ENCODE measurements at places on chromosomes 11 and 22.

GRCh38 chr11:13782390-13783075, 114.1 kb downstream of the FAR1 start:
- no peak for DNase-seq

GRCh38 chr11:105104292-105104691, 35.3 kb downstream of the CARD18 start:
- no peak for DNase-seq

DNA sequence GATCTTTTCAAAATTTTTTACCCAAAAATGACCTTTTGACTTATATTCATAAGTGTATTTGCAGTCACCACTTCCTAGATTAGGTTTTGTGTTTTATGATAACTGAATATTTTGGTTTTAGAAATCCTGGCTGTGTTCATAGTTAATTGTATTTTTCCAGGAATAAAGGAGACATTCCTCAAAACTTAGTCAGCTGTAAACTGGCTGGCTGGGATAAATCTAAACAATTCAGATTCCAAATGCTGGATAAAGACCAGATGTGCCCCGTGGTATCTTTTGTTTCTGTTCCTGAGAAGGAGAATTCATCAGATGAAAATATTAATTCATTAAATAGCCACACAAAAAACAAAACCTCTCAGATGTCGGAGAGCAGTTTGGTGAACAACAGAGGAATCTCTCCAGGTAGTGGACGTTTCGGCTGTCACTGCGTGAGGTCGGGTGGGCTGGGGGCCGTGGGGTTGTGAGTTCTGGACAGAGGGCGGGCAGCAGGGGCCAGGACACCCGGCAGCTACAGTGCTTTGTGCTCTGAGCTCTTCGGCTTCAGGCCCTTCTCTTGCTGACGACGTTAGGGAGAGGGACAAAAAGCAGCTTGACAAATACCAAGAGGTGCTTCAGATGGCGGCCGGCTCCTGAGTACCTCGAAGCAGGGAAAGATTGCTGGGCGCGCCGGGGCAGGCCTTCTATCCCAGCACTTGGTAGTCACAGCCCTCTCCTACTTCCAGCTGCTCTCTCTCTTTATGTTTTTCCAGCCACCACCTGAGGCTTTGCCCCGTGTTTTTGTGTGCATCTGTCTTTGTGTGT, 24.6 kb downstream of the MOV10L1 start:
- no peak for DNase-seq

DNA sequence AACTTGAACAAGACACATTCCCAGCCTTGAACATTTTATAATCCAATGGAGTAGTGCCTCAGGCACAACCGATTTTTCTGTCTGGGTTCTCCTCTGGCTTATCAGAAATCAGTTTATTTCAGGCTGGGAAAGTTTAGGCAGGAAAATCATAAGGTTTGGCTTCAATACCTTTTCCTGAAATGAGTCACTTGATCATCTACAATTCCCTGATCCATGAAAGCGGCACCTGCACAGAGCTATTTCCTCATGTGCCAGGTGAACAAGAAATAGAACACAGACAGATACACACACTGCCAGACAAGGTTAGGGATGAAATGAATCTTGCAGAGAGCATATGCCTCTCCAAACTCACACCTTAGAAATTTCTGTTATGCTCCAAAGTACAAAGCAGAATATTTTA, 106.7 kb upstream of the OR9G4 start:
- no peak for DNase-seq

DNA sequence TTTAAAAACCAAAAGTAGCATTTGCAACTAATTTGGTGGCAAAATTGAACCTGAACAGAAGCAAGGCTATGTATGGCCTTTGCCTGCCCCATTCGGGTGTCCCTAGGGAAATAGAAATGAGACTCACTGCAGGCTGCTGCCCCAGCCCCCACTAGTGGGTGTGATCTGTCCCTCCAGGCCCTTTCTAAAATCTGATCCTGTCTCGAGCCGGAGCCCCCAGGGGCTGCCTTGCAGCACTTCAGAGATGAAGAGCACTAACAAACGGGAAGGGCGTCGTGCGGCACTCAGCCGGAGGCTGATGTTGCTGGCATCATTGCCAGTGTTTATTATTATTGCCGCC, 43.2 kb downstream of the CD82 start:
- DNase-seq, result no peak

- DNase-seq, result no peak
These were observed 292.2 kb downstream of the INSC start for GRCh38 chr11:15406851-15407351.

- no peak for DNase-seq
These were observed 41.4 kb downstream of the PPFIBP2 start for GRCh38 chr11:7555052-7555699.

DNA sequence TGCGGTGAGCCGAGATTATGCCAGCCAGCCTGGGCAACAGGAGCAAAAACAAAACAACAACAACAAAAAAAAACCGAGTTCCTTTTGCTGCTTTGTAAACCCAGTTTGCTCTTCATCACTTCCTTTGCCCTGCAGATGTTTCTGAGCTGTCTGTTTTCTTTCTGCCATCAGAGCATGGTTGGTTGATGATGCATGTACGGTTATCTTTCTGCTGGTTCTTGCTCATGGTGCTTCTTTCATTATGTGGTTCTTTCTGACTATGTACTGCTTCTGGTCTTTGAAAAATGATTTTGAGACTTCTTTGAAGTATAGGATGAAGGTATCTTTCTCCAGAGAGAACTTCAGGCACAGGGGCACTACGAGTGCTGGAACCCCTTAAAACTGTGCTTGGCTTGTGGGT, 13.2 kb downstream of the TANGO2 start:
- no peak for DNase-seq

DNA sequence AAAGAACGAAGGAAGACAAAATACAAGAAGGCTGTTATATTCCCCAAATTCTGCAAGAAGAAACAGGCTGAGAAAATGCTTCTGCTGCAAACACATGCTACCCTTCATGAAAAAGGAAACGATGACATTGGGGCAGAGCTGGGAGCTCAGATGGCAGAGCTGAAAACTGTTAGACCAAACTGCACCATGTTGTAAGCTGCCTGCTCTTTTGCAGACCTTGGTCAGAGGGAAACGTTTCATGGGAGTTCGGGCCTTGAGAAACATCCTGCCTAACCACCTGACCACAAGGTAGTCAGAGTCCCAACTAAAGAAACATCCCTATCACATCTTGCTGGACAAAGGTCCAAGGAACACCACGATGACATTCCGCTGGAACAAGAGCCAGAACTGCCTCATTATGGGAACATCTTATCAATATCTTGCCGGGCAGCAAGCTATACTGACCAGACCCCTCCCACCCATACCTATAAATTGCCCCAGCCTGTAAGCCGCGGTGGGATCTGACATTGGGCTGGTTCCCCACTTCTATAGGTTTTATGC, 110.7 kb upstream of the CTSC start:
- DNase-seq, result no peak

GRCh38 chr11:80390505-80390904, 949.7 kb upstream of the TENM4 start:
- no peak for DNase-seq

GRCh38 chr11:9001736-9002135, 2.1 kb downstream of the NRIP3 start:
- DNase-seq, result no peak

- peak; percentile 51 for DNase-seq
These were observed 6.4 kb downstream of the FADS2 start for GRCh38 chr11:61834278-61835048.

- no peak for DNase-seq
These were observed 10.7 kb downstream of the CBX6 start for GRCh38 chr22:38861170-38861876.

GRCh38 chr11:64647019-64647779, 56.2 kb downstream of the SLC22A12 start:
- DNase-seq, result no peak

- peak; percentile 71 for DNase-seq
These were observed 4.5 kb upstream of the GCAT start for GRCh38 chr22:37803195-37803638.

GRCh38 chr11:75463106-75463774, 30.2 kb upstream of the KLHL35 start:
- no peak for DNase-seq

- no peak for DNase-seq
These were observed 181.9 kb downstream of the CTTN start for GRCh38 chr11:70580036-70580805.

DNA sequence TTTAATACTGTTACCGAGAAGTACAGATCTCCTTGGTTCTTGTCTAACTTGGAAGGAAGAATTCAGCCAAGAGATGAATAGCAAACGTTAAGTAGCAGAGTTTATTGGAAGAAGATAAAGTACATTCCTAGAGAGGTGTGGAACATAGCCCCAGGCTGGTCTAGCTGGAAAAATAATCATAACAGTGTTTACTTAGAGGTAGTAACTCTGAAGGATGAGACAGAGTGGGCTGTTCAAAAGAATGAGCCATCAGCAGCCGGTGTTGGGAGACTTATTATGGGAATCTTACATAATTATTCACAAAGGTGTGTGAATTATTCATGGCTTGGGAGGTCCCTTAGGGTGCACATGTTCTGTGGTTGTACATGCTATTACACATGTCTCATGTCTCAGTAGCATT, 276.5 kb downstream of the LUZP2 start:
- DNase-seq, result no peak

GRCh38 chr11:67379061-67380058, 6.0 kb upstream of the CLCF1 start:
- DNase-seq, result no peak

DNA sequence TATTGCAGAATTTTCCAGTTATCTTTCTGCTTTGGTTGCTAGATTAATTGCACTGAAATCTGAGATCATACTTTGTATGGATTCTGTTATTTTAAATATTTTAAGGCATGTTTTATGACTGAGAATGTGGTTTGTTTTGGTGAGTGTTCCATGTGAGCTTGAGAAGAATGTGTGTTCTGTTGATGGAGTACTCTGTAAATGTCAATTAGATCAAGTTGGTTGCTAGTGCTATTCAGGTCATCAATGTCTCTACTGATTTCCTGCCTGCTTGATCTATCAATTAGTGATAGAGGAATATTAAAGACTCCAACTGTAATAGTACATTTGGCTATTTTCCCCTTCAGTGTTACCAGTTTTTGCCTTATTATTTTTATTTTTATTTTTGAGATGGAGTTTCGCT, 64.3 kb upstream of the SHANK2 start:
- DNase-seq, result no peak

DNA sequence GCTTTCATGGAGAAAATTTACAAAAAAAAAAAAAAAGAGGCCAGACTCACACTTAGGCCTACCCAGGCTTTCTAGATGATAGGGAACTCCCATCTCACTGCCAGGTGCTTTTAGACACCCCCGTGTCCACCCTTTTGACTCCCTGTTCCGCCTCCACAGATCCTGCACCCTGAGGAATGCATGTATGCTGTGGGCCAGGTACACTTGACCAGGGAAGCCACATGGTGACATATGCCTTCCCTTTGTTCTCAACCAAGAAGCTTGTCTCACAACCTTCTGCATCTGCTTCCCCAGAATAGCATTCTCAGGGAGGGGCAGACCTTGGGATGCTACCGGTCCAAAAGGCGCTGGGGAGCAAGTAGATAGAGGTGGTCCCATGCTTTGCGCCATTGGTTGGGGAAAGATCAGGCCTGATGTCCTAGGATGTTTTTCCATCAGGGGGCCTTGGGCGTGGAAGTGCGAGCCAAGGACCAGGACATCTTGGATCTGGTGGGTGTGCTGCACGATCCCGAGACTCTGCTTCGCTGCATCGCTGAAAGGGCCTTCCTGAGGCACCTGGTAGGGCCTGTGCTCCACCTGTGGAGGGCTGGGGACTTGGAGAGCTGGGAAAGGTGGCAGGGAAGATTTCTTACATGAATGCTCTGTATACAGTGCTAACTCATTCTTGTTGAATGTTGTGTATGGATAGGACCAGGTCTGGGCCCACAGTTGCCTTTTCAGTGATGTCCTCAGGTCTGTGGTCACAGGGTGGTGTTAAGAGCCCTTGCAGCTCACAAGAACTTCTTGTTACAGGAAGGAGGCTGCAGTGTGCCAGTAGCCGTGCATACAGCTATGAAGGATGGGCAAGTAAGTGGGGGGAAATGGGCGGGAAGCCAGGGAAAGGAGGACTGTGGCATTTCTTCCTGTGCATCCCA, 7.5 kb downstream of the HMBS start:
- DNase-seq, result no peak

DNA sequence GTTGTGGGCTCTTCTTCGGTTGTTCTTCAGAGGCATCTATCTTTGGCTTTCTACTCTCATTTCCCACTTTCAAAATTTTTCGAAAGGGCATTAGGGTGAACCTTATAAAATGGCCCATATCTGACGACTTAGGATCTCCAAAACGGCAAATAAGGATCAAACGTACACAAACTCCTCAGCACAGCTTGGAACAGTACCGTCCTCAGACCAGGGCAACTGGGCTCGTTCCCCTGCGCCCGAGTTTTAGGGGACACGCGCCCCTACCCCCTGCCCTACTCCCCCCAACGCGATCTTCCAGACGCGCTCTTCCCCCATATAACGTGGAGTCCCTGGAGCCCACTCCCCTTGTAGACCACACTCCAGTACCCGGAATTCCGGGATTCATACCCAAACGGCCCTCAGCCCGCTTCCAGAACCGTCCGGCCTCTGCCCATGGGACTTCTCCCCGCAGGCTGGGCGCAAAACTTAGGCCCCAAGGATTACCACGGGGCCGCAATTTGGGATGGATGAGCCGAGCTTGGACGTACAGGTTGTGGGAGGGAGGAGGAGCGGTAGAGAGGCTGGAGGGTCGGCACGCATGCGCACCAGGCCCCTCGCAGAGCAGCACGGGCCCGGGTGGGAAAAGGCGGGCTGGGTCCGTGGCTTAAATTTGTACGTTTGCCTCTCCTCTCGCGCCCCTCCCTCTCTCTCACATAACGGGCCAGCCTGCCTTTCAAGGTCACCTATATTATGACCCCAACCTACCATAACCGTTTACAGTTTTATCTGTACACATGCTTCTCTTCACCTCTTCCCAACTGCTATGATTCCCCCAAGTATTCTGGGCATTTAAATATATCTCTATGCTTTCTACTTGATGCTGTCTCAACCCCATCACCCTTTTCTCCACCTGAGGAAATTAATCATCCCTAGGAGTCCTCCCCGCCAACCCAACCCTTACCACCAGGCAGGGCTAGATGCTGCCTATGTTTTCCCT, 3.4 kb downstream of the CCDC89 start:
- no peak for DNase-seq

GRCh38 chr11:66388780-66389386, 17.3 kb upstream of the SLC29A2 start:
- peak; percentile 80 for DNase-seq

GRCh38 chr22:34599567-34599966, 466.4 kb upstream of the ISX start:
- DNase-seq, result no peak

- DNase-seq, result no peak
These were observed 21.0 kb upstream of the MOB2 start for GRCh38 chr11:1507381-1508140.

GRCh38 chr11:102266099-102266498, 51.2 kb upstream of the BIRC3 start:
- DNase-seq, result no peak

DNA sequence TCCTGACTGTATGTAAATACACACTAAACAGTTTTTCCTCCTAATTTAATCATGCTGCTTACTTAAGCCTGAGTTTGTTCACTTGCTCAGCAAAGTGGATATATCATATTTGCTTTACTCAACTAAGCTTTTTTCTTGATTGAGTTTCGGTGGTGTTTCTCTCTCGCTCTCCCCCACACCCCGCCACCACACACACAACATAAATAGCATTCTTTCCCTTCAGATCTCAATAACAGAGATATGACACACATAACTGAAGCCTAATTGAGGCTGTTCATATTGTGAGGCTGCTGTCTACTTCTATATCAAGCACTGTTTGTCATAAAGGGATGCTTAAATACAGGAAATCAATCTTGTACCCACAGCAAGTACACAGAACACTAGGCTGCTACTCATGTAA, 364.9 kb downstream of the FAT3 start:
- DNase-seq, result no peak

GRCh38 chr11:107196732-107197131, 178.5 kb upstream of the GUCY1A2 start:
- DNase-seq, result no peak

All from NCI-H146 (cell line).